ENCODE measurements at places on chromosomes 12 and 14.

- DNase-seq, result no peak
Measured at GRCh38 chr12:28331130-28331529, 140.9 kb downstream of the CCDC91 start.

DNA sequence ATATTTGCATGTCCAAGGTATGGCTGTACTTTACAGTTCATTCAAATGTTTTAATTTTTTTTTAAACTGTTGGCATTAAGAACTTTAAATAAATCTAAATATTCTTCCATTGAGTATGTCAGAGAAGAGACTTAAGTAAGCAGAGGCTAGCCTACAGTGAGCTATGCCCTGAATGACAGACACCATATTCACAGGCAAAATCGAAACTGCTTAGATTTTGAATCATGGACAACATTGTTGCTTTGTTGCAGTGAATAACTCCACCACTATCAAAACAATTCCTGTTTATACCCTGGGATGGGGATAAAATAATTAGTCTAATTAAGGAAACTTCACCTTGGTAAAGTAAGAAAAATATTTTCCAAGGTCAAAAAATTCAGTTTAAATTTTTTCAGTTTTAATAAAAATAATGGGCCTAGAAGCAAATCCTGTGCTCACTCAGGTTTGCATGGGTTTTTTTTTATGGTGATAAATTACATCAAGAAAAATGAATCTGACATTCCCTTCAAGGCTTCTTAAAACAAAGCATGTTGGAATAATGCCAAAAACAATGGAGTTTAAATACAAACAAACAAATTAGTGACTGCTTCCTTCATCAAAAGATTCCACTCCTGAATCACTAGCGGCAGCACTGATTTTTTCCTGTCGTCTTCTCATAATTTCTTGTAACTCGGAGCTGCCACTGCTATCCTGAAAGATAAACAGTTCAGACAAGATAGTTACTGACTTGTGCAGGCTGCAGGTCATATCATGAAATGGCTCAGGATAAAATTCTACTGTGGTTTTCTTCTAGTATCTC lies 168.2 kb downstream of the EPS8 start:
- DNase-seq, result no peak

GRCh38 chr12:63752283-63752682 lies 27.4 kb upstream of the RXYLT1 start:
- no peak for DNase-seq

- DNase-seq, result peak; percentile 9
Measured at GRCh38 chr14:70641548-70642302, at the start of gene TTC9. Gene TTC9 (plus strand): TSS chr14:70641916. CDS start chr14:70642130, 214 bp downstream.

DNA sequence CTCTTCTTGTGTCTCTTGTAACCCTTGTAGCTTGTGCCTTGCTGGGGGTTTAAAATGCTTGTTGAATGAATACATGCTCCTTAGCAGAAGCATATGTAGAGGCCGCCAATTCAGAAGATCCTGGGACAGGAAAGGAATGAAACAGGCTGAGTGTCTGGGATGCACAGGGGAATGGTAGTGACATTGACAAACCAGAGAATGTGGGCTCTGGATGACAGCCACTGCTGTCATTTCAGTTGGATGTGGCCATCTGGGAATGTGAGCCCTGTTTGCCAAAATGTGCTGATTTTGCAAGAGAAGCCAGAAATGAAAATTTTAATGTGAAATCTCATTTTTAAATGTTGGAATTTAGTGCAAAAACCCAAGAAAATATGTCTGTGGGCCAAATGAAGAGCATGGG lies 136.8 kb downstream of the DACT1 start:
- no peak for DNase-seq

DNA sequence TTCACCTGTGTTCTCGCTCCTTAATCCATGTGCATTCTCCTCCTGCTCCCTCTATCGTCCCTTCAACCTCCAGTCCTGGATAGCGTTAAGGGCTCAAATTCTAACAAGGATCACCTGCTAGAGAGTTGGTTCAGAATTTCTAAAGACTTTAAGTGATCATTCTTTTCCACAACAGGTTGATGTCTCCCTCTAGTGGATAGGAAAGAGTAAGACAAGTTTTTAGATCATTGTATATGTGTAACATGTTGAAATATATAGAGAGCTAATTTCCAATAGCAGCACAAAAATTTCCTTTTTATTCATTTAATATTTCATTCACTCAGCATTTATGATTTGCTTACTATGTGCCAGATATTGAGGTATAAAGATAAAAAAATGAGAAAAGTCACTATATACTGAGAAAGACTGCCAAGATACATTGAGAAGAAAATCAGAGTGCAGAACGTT lies 9.3 kb upstream of the ESR2 start:
- peak; percentile 21 for DNase-seq

- DNase-seq, result no peak
Measured at GRCh38 chr12:78719721-78720120, 144.9 kb upstream of the SYT1 start.

DNA sequence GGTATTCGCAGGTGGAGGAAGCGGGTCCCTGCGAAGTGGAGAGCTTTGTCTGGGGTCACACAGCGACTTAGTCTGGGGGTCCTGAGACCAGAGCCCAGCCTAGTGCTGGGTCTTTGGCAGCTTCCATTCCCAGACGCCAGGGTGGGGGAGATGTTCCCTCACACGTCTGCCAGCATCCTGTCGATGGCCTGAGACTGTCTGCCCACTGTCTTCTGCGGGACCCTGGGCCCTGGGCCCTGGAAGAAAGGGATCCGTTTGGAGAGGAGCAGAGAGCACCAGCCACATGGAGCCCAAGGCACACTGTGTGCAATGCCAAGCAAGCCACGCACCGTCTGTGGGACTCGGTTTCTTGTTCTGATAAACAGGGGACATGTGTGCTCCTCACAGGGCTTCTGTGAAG lies 197.2 kb downstream of the KIF26A start:
- DNase-seq, result no peak

DNA sequence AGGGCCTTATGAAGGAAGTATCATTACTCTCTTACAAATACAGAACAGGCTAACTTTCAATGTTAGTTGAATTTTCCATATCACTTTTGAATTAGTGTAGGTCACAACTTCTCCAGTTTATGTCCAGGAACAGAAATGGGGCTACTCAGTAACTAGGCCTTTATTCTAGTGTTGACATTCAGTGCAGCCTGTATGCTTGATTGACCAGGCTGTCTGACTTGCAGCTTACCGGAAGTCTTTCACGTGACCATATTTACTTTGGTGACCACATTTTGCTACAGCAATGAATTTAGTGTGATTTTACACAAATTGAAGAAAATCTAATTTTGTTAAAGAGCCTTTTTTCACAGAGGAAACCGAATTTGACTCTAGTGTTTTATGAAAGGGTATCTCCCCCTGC lies 12.4 kb downstream of the MTERF2 start:
- no peak for DNase-seq

DNA sequence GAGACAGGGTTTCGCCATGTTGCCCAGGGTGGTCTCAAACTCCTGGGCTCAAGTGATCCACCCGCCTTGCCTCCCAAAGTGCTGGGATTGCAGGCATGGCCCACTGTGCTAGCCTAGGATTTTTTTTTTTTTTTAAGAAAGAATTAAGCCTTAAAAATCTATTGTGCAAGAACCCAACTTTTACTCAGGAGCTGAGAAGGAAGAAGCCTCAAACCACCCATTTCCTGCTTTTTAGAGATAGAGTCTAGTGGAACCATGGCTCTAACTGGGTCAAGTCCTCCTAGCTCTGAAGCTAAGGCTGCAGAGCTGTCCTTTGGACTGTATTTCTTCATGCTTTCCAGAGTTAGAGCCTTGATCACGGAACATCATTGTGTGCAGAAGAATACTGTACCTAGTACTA lies 1.3 kb upstream of the TSFM start:
- DNase-seq, result peak; percentile 63

- DNase-seq, result no peak
Measured at GRCh38 chr12:93622485-93622884, 50.0 kb downstream of the SOCS2 start.

- no peak for DNase-seq
Measured at GRCh38 chr12:112841906-112842305, 50.4 kb downstream of the RPH3A start.

GRCh38 chr12:29731591-29731990 lies 52.2 kb downstream of the TMTC1 start:
- DNase-seq, result no peak

DNA sequence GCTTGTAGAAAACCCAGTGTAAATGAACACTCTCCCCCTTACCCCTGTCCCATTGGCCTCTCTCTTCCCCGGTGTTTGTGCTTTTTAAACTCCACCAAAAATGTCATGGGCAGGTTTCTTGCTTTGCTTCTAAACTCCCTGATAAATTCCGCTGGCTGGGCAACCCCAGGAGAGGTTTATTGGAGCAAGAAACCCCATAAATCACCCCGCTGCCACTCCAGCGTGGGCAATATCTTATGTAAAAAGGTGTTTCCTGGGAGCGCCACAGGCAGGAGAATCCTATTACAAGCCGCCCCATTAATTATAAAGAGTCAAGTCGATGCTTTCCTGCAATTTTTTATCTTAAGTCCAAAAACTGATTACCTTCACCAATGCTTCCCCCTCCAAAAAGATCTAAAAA lies 22.8 kb downstream of the LHX5 start:
- no peak for DNase-seq

DNA sequence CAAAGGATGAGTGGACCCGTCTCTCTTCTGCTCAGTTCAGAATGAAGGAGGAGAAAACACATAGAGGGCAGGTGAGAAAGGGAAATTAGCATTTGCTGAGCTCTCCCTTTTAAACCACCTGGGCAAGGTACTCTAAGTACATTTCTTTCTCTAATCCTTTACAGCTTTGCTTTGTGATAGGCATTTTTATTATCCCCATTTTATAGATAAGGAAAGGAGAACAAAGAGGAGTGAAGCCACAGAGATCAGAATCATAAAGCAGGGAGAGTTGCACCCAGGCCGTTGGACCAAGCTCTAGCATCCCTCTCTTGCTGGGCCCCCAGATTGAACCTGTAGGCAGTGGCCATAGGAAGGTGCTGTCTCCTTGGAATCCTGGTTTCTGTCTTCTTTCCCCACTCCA lies 47.0 kb downstream of the VCPKMT start:
- no peak for DNase-seq

- DNase-seq, result no peak
Measured at GRCh38 chr12:98062464-98063245, 452.7 kb upstream of the TMPO start.

GRCh38 chr12:111440152-111440551 lies 34.4 kb downstream of the SH2B3 start:
- no peak for DNase-seq

DNA sequence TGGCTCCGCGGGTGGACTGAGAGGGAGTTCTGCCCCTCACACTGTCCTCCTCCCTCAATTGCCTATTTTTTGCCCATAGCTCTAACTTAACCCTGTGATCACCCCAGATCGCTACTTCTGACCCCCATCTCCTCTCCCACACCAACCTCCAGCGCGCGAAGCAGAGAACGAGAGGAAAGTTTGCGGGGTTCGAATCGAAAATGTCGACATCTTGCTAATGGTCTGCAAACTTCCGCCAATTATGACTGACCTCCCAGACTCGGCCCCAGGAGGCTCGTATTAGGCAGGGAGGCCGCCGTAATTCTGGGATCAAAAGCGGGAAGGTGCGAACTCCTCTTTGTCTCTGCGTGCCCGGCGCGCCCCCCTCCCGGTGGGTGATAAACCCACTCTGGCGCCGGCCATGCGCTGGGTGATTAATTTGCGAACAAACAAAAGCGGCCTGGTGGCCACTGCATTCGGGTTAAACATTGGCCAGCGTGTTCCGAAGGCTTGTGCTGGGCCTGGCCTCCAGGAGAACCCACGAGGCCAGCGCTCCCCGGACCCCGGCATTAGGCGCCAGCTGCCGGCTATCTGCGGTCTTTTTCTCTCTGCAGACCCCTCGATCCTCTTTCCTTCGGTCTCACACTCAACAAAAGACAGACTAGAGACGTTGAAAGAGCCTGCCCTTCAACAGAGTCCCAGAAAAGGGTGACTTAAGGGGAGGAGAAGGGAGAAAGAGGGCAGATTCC lies 3.0 kb upstream of the TBX3 start:
- DNase-seq, result no peak

DNA sequence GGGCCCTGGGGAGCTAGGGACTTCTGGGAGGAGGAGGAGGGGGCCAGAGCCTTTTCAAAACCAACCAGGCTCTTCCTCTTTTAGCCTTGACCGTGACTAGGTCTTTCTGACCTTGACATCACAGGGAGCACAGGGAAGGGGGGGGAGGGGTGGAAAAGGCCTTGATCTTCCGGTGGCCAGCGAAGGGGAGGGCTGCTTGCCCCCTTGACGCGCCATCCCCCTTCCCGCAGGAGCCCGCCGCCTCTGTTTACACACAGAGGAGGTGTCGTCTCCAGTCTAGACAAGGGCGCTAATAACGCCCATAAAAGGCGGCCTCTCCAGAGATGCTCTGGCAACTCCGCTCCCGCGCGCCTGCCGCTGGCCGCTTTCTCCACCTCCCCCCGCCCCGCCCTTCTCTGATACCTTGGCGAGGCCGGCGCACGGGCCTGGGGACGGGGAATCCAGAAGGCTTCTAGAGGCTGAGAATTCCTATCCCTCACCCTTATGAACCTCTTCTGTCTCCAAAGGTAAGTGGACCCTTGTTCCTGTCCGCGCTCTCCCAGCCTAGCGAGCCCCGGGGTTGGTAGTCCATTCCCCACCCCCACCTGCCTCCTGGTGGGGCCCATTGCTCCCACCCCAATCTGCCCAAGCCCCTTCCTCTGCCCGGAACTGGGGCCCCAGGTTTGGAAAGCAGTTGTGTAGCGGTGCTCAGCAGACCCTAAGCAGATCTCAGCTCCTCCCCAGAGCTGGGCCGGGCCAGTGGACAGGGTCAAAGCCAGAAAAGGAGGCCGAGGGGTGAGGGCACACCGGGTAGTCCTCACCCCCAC lies 4.9 kb upstream of the HOXC12 start:
- DNase-seq, result no peak
